T-helper 17 cell (primary cell): ENCODE measurements at places on chromosomes 16 and 17. TPM values are rescaled to one million over a fixed set of nuclear protein-coding genes. Genes with fewer than 3 reads are reported as not detected.
A peak's percentile ranks its signal among the peaks of the same experiment; 100 is the strongest.

GRCh38 chr17:77382966-77383612 lies 242.3 kb downstream of the SEC14L1 start:
- peaks cover 61% of the 10 kb centered on the region for H3K4me1 ChIP-seq
- peak overlapping the region; percentile 88 for H3K4me3 ChIP-seq
- H3K27ac ChIP-seq = peak overlapping the region; percentile 92

DNA sequence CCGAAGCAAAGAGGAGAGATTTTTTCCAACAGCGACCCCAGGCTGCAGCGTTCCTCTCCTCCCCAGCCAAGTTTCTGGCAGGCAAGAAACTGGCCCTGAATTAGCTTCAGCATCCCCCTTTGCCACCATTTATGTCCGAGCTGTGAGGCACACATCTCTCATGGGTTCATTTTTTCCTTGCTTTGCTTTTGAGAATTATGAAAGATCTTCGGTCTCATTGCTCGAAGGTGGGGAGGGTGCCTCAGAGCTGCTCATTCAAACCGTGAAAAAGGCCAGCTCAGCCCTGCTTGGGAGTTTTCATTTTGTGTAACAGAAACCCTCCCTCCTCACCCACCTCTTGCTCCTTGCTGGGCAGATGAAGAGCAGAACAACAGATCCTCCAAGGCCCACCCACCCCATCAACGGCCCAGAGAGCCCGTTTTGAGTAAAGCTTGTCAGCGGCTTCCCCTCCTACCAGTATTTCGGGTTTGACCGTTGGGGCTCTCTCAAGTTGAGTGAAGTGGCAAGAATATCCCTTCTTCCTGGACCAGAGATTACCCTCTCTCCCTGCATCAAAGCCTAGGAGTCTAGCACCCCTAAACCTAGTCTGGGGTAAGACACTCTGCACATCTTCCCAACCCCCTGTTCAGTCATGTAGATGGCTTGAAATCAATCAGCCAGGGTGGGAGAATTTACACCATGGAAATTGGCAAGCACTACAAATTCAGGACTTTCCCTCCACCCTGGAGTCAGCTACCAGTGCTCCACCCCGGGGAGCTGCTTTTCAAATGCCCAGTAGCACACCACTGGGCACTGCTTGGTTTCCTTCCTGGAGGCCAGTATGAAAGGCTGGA lies 1.8 kb downstream of the CCR7 start:
- peaks cover 24% of the 10 kb centered on the region for H3K36me3 ChIP-seq
- H3K27ac ChIP-seq = peak overlapping the region; percentile 100
- H3K4me3 ChIP-seq = peak overlapping the region; percentile 99
- DNase-seq = no peak

DNA sequence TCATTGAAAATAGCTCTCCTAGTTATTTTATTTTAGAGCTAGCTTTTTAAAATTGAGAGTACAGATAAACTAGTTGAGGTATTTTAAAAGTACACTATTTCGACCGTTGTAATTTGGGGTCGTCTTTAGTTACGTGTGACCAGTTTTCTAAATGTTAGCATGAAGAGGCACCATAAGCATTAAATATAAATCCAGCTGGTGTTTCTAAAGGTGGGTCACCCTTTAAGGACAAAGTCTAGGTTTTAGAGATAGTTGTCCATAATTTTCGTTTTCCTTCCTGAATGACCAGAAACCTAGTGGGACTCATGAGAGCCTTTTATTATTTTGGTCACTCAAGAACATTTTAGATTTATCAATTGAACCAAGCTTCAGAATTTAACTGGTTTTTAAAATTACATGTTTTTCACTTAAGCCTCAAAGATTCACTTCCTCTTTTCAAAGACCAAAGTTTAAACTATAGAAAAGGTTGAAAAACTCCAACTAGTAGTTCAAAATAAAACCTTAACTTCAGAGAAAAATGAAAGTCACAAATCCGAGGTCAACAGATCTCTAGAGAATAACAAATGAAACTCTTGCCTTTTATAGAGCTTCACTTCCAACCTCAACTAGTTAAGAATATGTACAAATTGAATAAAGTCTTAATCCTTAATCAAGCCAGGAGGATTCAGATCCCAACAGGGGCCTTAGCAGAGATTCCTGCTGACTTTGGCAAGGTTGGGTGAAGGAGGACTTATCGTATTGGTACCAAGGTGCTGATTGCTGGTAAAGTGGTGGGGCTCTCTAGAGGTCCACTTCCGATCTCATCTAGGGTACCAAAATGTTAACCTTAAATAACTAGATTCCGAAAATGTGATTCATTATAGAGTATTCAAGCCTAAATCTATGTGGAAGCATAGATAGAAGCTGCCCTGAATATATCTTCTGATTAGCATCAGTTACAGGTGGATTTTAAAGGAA lies 32.5 kb downstream of the PHKB start:
- H3K27ac ChIP-seq = no peak overlapping the region
- no peak for DNase-seq
- H3K27me3 ChIP-seq = no peaks in the 10 kb centered on the region
- H3K4me1 ChIP-seq = peaks cover 19% of the 10 kb centered on the region
- H3K4me3 ChIP-seq = no peak overlapping the region

- no peak overlapping the region for H3K27ac ChIP-seq
- no peak for DNase-seq
- H3K4me3 ChIP-seq = no peak overlapping the region
Observed at GRCh38 chr16:83878838-83879237, 20.1 kb upstream of the MLYCD start.

The GAS7 gene
- total RNA-seq = 1.1 TPM
